Panc1 (cell line): ENCODE measurements at places on chromosomes 3 and 15. TPM values are rescaled to one million over a fixed set of nuclear protein-coding genes. Genes with fewer than 3 reads are reported as not detected.

DNA sequence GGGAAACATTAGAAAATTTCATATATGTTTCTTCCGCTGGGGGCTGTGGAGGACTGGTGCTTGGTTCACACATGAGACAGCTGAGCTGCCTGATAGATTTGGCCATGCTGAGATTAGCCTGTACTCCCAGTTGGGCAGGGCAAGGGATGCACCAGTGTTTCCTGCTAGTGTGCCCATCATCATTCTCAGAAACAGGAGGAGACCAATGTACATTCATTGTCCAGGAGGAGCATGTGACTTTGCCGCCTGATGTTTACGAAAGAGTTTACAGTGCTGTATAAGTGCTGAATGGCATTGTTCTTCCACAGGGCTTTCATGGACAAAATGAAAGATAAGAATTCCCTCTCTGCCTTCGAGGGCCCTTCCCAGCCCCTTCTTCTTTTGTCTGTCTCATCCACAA is 311.1 kb upstream of the THBS1 start:
- DNase-seq = no peak

Gene ADIPOQ
- total RNA-seq = not detected

DNA sequence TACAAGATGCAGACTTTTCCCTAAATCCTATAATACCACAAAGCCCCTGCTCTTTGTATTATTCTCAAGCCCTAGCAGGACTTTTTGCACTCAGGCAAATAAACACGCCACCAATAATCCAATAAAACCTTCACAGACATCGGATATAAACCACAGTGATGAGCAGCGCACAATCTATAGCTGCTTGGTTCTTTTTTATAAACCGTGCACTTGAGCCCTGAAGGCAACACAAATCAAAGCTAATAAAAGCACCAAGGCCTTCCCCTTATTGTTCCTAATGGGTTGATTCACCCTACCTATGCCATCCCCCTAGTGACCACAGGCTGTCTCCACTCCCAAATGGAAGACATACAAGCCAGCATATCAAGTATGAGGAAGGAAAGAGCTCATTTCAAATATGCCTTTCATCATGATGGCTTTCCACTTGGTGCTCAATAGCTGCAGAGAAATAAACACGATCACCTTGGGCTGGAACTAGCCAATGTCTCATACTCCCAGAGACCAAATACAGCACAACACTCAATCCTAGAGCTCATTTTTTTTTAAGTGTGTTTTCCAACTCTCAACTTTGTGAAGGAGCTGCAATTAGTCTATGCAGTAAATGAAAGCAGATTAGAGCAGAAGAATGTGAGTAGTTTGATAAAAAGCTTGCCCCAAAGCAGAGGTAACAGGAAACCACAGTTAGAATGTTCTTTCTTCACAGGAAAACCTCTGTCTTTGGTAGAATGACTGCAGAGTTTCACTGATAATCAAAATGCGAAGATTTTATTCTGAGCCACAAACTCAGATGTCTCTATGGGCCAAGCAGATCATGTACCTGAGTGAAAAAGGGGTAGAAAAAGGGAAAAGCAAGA is 573.9 kb downstream of the AGBL1 start:
- DNase-seq = no peak

DNA sequence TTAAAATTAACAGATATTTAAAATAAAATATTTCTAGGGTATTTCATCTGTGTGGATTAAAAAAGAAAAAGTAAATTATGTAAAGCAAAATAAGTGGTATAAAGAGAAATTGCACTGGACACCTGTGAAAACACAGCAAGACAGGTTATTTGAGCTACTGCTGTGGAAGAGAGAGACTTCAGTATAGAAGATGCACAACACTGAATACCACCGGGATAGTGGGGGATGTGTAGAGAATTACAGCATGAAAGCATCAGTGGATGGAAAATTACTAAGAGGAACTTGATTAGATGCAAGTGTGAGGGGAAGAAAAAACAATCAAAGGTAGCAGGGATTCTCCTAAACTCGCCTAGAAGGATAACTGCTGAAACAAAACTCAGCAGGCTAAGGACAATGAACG is 1242.5 kb upstream of the GBE1 start:
- no peak for DNase-seq

- DNase-seq = no peak
Observed at GRCh38 chr3:158727206-158728060, 4.8 kb downstream of the RARRES1 start.

Gene CD200R1
- 0.05 TPM for total RNA-seq
